ENCODE measurements at places on chromosomes 6 and 20.

DNA sequence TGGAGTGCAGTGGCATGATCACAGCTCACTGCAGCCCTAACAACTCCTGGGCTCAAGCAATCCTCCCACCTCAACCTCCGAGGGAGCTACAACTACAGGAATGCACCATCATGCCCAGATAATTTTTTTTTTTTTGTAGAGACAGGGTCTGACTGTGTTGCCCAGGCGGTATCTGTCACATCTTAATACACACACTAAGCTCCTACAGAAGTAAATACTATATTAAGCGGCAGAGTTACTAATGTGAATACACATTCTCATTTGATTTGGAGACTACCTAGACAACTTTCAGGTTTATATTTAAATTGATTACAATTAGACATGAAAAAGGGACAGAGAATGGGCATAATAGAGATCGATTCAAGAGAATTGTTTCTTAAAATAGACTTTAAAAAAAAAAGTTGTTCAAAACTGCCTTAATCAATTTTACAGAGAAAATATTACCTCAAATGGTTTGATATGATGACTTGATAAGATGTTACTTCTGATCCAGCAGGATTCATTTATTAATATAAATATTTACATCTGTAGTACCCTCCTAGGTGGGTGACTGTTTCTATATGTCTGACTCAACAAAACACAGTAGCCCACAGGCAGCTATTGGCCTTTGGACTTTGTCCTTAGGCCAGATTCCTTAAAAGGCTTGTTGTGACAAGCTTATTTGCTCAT lies 7.1 kb upstream of the LOC128125822 start:
- DNase-seq, result no peak

DNA sequence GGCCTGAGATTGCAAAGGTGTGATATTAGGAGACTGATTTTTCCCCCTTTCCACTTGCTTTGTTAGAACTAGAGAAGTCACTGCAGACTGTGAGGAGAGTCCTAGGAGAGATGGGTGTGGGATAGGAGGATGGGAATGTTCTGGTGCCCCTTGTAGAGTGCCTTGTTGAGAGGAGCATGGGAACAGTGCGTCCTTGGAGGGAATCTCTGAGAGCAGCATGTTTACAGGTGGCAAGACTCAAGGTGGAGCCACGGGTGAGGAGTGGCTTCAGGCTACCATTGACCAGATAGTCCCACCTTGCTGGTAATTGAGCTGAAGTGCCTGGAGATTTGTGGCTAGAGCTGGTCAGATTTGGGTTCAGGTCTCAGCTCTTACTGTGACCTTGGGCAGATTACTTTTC lies 6.0 kb downstream of the PLCG1 start:
- no peak for DNase-seq

DNA sequence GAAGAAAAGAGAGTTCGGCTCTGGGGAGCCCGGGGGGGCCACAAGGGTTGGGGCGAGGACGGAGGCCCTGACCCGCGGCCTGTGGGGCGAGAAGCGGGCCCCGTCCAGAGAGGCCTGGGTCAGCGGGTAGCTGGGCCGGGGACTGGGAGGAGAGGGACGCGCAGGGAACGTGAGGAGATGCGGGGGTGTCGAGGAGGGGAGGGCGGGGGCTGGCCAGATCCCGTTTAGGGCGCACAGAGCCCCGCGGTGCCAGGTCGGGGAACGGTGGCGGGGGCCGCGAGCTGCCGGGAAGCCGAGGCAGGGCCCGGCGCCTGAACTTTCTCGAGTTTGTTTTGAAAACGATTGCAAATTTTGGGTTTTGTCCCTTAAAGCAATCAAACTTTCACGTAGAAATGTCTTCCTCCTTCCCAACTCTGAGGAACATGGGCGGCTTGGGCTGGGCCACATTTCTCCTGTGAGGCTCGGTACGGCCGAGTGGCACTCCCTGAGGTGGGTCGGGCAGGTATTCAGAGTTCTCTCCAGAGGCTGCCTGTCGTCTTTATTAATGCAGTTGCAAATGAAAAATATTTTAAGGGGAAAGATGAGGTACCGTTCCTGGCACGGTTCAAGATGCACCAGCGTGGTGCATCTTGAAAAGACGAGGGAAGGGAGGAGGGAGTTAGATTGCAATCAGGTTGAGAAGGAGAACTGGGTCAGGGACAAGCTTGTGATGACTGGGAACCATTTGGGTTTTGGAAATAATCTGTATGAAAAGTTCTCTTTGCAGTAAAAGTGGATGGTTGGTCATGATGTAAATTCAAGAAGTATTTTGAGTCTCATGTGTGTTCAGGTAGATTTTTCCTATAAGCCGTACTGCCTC lies 972 bp downstream of the RNF8 start:
- DNase-seq, result peak; percentile 46

- peak; percentile 90 for DNase-seq
Measured at GRCh38 chr6:89432875-89433251, at the start of gene ANKRD6. Gene ANKRD6 (plus strand): TSS chr6:89433152. CDS start chr6:89566977, 133,825 bp downstream.

- peak; percentile 73 for DNase-seq
Measured at GRCh38 chr6:22062807-22063408, 233.9 kb downstream of the PRL start.

DNA sequence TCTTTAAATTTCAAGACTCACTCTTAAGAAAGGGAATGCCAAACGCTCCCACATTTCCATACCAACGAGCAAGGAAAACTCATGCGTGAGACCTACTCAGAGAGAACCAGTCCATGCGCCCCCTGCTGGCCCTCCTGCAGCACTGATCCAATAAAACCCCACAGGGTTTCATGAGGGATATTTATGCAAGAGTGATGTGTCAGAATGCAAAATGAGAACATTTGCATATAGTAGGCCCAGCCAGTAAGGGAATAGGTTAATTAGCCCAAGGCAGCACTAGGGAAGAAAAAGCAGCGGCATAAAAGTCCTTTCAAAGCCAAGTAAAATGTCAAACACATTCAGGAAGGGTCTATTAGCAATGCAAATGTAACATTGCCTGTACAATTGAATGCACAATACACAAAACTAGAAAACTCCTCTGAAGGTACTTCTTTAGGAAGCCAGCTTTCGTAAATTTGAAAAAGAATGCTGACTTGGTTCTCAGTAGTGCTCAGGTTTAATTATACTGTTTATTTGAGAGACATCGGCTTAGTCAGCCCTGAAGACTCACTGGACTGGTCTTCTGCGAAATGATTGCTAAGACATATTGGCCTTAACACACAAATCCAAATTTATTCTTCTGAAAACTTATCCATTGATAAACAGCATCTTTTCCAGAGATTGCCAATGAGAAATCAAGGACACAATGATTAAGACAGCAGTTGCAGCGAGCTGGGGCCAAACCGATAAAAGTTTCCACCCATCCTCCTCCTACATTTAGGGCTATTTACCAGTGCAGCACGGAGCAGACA lies 93.2 kb downstream of the GMPR start:
- DNase-seq, result peak; percentile 91

DNA sequence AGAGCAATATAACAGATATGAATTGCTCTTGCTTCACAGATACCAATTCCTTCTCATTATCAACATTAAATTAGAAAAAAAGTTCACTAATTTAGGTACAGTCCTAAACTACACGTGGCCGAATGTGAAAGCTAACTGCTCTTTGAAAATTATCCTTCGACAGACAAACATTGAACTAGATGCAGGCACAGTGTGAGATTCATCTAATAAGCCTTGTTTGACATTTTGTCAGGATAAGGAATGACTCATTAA lies 1.1 kb downstream of the FAM184A start:
- DNase-seq, result no peak

GRCh38 chr6:112929641-112930040 lies 582.5 kb downstream of the RFPL4B start:
- no peak for DNase-seq

DNA sequence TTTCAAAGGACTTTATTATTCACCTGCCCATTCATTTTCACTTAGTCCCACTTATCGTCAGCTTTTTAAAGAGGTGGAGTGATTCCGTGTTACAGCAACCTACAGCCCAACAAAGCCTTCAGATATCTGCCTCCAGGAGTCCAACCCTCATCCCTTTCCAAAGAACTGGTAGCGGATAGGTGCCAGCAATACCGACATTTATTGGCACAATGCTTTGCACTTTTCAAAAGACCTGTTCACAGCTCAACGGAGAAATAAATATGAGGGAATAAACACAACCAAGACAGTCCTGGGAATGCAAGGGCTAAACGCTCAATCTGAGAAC lies 819 bp upstream of the MTRF1L start:
- no peak for DNase-seq

DNA sequence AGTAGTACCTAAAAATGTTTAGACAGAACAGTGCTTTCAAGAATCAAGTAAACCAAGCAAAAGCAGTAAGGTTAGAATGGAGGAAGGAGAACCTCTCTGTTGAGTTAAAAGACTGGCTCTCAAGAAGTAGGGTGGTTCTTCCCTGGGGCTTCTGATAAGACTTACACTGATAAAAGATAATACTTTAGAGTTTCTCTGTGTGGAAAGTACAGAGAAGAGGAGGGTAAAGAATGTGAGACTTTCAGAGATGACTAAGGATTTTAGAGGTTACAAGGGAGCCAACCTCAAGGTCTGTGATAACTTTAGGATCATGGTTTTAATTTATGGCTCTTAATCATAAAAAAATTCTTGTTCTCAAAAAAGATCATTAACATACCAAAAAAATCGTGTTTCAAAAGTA lies 30.9 kb upstream of the ALDH8A1 start:
- DNase-seq, result no peak

- no peak for DNase-seq
Measured at GRCh38 chr6:25360621-25361020, 81.4 kb downstream of the CARMIL1 start.

GRCh38 chr6:136093835-136094234 lies 156.3 kb downstream of the MTFR2 start:
- no peak for DNase-seq

GRCh38 chr6:53240761-53241160 lies 92.1 kb upstream of the GCM1 start:
- peak; percentile 58 for DNase-seq

DNA sequence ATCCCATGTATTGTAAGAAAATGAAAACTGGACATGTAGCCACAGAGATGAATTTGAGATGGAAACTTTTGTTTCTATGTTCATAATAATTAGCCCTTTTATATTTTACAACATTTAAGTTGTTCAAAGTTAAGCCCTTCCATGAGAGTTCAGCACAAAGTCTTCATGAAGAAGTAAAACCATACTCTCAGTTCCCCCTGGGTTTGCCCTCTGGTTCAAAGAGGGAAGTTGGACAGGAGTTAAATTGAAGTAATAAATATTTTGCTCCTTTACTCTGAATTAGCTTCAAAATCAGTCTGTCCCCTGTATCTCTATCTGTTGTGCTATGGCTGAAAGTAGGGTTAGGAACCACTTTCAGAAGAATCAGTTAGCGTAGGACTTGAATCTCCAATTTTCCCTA lies 31.1 kb downstream of the PHACTR2 start:
- DNase-seq, result peak; percentile 55

- no peak for DNase-seq
Measured at GRCh38 chr6:169884158-169884557, 132.7 kb downstream of the ERMARD start.

- no peak for DNase-seq
Measured at GRCh38 chr6:39194466-39194865, 34.8 kb downstream of the KCNK5 start.

GRCh38 chr6:159098636-159099106 lies 53.9 kb upstream of the TAGAP start:
- DNase-seq, result peak; percentile 88

DNA sequence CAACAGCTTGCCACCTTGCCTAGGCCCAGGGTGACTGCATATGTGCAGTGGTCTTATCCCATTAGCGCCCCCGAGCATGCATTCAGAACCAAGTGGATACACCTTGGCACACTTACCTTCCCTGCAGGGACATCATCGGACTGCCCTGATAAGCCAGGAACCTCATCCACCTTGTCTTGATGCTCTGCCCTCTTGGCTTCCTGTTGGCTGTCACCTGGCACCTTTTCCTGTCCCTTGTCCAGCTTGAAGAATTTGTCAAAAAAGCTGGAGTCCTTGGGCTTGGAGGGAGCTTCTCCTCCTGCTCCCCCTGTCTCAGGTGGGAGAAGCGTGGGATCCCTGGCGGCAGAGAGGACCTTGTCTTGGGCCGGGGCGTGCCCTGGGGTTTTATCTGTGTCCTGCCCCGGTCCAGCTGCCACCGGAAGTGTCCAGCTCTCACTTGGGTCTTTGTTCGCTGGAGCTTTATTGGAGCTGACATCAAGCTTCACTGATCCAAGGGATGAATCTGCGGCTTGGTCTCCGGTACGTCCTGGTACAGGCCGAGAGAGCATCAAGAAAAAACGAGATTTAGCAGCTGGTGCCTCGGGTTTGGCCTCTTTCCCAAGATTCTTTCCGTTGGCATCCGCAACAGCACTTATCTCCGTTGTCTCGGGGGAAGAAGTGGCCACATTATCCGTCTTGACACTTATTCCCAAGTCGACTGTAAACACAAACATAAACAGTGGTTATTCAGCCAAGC lies 42.0 kb downstream of the BCAS1 start:
- no peak for DNase-seq

- DNase-seq, result no peak
Measured at GRCh38 chr6:99344289-99344688, 5.2 kb downstream of the FAXC start.

DNA sequence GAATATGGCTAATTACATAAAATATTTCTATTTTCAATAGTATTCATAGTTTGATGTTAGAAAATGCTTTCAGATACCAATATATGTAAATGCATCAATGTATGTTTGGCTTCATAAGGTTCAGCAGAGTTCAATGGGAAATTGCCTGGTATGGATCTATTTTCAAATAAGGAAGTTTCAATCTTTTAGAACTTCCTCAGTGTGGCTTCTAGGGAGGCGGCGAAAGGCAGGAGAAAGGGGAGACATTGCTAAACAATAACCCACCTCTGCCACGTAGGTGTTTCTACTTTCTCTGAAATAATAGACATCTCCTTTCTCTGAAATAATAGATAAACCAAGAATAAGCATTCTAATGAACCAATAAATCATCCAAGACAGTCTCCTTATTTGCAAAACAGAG lies 237.7 kb upstream of the RAB32 start:
- no peak for DNase-seq

DNA sequence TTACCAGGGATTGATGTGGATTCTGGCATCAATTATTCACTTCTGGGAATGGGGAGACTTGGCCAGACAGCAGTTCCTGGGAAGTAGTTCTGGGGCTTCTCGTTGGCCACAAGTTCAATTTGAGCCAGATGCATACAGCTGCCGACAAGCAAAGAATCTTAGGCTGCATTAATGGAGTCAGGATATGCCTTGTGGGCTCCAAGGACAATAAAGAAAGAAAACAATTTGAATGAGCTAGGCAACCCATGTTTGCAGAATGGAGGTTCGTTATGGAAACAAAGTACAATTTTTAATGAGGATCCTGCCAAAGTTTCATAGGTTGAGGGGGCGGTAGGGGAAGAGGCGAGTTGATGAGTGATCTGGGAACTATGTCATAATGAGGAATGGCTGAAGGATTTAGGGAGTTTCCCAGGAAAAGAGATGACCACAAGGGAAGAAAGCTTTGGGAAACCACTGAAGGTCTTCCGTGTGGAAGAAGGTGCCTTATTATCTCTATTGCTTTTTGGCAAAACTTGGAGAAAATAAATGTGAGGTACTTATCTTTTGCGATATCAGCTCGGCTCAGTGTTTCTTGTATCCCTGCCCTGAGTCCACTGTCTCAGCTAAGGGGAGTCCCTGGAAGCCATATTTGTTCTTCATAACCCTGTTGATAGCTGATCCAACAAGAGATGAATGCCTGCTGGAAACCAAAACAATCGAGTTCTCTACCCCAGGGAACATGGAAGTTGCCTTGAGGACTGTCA lies 181.0 kb upstream of the ZNF217 start:
- DNase-seq, result peak; percentile 51

- DNase-seq, result no peak
Measured at GRCh38 chr6:129646642-129647041, 63.3 kb downstream of the ARHGAP18 start.

Measured in suppressor macrophage treated with lipopolysaccharide for 1 hour (primary cell).